IMR-90 (cell line): ENCODE measurements at places on chromosomes 7 and 10. TPM values are rescaled to one million over a fixed set of nuclear protein-coding genes. Genes with fewer than 3 reads are reported as not detected.

Gene CPA1
- not detected in 2 replicates for polyA plus RNA-seq

Gene ANXA8
- polyA plus RNA-seq = 1.1 and 1.3 TPM in 2 replicates

Gene HECW1
- 0.56 and 0.95 TPM in 2 replicates for polyA plus RNA-seq

Gene RNLS
- polyA plus RNA-seq = 4.0 and 4.5 TPM in 2 replicates

DNA sequence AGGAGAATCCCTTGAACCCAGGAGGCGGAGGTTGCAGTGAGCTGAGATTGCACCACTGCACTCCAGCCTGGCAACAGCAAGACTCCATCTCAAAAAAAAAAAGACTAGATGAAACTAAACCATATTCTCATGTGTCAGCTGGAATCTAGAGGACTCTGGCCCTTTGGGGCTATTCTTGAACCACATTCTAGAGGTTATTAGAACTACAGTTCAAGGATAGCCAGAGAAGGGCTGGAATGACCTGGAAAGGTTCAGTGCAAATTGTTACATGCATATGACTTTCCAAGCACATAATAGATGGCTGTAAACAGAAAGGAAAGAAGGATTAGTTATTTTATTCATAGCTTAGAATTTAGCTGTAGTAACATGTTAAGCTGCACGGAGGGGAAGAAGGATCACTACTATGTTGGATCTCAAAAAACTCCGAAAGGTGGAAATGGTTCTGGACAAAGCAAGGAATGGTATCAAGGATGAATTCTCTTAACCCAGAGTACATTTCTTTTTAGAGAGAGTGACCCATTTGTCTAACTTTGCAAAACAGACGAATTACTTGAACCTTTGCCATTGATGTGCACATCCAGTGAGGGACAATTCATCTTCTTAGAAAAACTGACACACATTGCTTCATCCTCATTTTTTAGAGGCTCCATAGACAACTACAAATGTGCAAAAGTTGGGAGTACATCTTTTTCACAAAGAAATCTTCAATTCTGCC, 124.0 kb upstream of the SAMD8 start:
- DNase-seq = no peak

DNA sequence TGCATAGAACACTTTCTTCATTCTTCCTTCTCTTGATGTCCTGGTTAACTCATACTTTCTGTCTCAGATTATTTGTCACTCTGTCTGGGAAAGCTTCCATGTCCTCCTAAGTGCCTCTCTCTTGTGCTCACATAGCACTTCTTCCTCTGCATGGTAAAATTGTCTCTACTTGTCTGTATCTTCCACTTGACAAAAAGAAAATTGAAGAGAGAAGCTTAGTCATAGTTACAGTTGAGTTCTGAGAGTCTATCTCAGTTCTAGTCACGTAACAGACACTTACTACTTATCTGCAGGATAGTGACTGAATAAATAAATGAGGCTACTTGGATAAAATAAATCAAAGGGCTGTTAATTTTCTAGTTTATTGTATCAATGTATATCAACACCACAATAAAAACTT, 458.1 kb downstream of the HTR7 start:
- DNase-seq = no peak

- DNase-seq = peak; percentile 18
Measured at GRCh38 chr10:16509996-16510395, 11.7 kb downstream of the C1QL3 start.

DNA sequence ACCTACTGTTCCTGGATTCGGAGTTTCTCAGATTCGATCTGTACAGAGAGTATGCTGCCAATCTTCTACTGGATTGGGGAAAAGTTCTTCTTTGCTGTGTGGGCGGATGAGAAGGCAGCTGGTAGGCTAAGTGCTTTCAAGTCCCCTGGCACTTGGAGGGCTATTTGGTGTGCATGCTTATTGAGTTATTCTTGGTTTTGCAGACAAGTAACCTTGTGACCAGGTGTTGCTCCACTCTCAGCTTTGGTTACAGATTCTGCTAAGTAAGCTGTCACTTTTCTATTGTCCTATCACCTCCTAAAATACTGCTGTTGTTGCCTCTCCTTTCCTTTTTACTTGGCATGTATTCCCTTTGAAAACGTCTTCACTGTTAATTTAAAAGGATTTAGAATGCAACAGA, 1375.1 kb upstream of the LRRTM3 start:
- no peak for DNase-seq

- DNase-seq = no peak
Measured at GRCh38 chr7:2884161-2884560, 40.1 kb upstream of the GNA12 start.

- DNase-seq = no peak
Measured at GRCh38 chr7:126959649-126960048, 293.1 kb downstream of the GRM8 start.

DNA sequence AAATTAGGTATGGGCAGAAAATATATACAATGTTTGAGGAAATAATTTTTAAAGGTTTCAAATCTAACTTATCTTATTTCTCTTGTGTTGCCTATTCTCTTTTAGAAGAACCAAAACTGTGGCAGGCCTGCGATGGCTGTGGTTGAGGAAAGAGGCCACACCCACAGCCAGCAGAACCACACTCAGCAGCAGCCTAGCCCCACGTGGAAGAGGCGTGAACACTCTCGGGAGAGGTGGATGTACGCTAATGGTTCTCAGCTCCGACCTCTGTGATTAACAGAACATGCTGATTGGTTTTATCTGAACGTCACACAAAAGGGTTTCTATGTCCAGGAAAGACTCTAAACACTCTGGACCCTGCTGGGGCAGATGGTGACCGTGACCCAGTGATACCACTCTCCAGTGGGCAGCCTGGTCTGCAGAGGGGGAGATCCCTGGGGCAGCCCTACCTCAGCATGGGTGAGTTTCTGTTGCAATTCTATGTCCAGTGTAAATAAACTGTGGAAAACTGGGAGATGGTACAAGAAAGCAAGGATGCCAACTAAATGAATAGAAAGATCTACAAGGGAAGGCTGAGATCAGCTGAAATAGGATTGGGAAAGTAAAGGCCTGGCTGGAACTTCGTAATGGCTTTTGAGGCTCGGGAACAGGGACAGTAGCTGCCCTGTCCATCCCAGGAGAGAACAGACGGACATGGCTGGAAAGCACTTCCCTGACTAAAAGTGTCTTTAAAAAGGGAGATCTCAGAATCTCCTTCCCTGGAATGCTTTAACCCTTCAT, 26.6 kb downstream of the DIP2C start:
- DNase-seq = no peak

DNA sequence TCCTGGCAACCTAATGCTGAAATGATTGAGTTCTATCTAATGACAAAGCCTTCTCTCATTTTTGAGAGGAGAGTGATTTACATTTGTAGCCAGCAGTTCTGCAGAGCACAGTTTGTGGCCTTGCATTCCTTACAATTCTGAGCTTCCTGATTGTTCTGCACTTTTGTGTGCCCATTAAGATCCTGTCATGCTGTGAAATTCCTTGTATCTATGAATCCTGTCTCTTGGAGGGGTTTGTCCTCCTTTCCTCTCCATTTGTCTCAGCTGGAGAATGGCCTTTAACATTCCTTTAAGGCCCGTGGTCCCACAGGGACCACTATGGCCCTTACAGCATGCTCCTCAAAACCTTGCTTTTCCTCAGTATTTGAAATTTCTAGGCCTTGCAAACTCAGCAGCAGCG, 10.4 kb downstream of the KLHL7 start:
- no peak for DNase-seq

GRCh38 chr10:3554121-3554522, 230.9 kb downstream of the KLF6 start:
- no peak for DNase-seq
